LHCN-M2 (cell line): ENCODE measurements at places on chromosomes 11 and 22. TPM values are rescaled to one million over a fixed set of nuclear protein-coding genes. Genes with fewer than 3 reads are reported as not detected.

DNA sequence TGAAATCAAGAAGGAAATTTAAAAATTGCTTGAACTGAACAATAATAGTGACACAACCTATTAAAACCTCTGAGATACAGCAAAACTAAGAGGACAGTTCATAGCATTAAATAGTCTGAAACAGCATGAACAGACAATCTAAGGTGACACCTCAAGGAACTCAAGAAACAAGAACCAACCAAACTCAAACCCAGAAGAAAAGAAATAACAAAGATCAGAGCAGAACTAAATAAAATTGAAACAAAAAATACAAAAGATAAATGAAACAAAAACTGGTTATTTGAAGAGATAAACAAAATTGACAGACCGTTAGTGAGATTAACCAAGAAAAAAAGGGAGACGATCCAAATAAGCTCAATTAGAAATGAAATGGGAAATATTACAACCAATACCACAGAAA, 122.8 kb upstream of the TOP3B start:
- no peak for DNase-seq

Gene NXPE1
- not detected in 2 replicates for total RNA-seq

- DNase-seq, result peak; percentile 55
Observed at GRCh38 chr11:112789481-112789880, 171.7 kb upstream of the NCAM1 start.

- DNase-seq, result no peak
Observed at GRCh38 chr22:23565915-23566704, 14.0 kb downstream of the IGLL1 start.

DNA sequence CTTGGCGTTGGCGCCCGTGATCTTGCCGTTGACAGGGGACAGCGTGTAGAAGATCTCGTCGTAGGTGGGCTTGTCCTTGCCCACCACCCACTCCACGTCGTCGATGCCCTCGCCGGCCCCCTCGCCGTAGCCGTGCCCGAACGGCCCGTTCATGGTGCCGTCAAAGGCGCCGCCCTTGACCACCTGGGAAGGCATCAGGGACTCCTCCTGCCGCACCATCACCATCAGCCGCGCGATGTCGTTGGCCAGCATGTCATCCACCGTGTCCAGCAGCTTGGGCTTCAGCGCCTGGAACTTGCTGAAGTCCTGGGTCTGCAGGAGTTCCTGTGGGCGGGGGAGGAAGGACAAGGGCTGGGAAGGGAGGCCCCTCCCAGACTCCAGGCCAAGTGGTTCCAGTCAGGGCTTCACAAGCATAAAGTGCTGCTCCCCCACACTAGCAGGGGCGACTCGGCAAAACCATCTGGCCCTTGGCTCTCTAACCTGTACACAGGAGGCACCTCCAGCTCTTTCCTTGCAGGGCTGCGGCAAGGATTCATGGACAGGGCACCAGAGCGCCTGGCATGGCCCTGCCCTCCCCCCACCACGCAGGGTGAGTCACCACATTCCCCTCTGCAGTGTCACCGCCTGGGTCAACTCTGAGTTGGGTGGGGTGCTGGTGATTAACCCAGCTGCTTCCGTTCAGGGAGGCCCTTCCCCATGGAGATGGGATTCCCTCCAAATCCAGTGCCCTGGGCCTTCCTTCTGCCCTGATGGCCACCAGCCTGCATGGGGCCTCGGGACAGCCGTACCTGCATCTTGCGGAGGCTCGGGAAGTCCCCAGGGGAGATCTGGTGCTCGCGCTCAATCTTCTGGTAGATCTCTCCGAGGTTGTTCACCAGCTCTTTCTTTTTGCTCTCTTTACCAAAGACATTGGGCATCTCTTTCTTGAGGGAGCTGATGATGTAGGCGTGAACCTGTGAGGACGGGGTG, 10.4 kb upstream of the CDC42BPG start:
- peak; percentile 97 for DNase-seq

GRCh38 chr22:37240240-37240940, 3.7 kb downstream of the RAC2 start:
- DNase-seq, result no peak

DNA sequence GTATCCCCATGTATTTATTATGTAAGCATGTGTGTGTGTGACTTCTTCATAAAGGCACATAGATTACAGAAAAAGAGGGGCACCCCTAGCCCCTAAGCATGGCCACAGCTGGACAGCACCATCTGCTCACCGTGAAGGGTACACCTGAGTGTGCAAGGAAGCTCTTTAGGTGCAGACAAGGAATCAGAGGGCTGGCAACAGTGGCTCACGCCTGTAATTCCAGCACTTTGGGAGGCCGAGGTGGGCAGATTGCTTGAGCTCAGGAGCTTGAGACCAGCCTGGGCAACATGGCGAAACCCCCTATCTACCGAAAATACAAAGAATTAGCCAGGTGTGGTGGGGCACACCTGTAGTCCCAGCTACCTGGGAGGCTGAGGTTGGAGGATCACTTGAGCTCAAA, 56.3 kb downstream of the DGCR2 start:
- DNase-seq, result no peak

Gene KMT2A
- total RNA-seq, result 26.5 and 28.1 TPM in 2 replicates

DNA sequence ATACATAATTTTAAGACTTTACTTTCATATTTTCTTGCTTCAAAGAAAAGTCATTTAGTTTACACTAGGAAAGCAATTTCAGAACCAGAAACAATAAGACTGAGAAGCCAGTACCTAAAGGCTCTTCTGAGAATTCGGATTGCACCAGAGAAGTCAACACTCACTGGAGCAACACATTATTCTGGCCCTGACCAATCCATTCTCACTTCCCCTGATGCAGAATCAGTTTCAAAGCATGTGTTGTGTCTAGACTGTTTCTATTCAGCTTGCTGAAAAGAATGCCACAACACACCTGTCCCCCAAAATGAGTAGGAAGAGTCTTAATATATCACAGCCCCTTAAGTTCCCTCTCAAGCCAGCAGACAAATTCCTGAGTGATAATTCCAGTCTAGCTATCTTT, 1074.3 kb upstream of the TENM4 start:
- no peak for DNase-seq

GRCh38 chr11:123299721-123300120, 104.7 kb upstream of the CLMP start:
- DNase-seq, result no peak

- DNase-seq, result no peak
Observed at GRCh38 chr22:23501261-23501619, 78.8 kb downstream of the IGLL1 start.

Gene LGALS12
- 0.51 TPM in 1 of 2 replicates, not detected in the other for total RNA-seq
